ENCODE measurements at places on chromosomes 3 and 15.

- DNase-seq = no peak
These were observed 76.2 kb downstream of the MRPL46 start for GRCh38 chr15:88391006-88391405.

- DNase-seq = no peak
These were observed 7.9 kb downstream of the TNFSF10 start for GRCh38 chr3:172515130-172515918.

DNA sequence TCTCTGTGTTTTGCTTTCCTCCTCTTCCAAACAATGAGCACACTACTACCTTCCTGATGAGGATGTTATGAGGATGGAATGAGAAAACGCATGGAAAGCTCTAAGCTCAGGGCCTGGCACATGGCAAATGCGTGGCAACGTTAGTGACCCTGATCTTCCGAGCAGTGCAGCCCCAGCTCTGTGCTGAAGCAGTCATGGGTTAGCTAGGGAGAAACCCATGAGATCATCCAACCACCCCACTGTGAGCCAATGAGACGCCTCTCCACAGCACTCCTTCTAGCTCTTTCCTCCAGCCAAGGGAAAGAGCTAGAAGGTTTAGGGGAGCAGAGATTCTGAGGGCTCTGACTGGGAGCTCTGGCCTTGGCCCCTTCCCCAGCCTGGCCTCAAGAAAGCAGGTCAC is 4.5 kb downstream of the CPN2 start:
- DNase-seq = no peak

DNA sequence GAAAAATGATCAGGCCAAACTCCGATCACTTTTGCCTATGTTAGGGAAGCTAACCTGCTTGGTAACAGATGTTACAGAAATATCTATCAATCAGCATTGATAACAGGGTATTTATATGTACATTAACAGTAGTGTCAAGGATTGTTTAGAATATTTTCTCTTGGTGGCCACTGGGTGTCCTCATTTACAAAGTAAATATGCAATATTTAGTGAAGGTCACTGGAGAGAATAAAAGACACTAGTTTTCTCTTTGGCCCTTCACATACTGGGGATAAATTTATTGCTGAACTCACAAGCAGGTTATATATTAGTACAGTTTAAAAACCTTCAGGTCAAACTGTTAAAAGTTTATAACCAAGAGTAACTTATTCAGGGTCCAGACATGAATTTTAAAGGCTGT is 69.0 kb downstream of the TIGIT start:
- DNase-seq = peak; percentile 41

- no peak for DNase-seq
These were observed 310.4 kb downstream of the RYR3 start for GRCh38 chr15:33621141-33621540.

DNA sequence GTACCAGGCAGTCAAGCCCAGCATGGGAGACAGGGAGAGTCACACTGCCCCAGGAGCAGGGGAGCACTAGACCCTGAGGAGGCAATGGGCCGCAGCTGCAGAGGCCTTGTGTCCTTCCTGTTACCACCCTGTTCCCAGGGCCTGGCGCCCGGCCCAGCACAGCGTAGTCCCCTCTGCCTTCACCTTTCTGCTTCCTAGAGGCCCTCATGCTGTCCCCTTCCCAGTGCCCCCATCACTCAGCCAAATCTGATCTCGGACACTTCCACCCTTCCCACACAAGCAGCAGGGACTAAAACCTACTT is 6.9 kb upstream of the TBC1D2B start:
- no peak for DNase-seq

DNA sequence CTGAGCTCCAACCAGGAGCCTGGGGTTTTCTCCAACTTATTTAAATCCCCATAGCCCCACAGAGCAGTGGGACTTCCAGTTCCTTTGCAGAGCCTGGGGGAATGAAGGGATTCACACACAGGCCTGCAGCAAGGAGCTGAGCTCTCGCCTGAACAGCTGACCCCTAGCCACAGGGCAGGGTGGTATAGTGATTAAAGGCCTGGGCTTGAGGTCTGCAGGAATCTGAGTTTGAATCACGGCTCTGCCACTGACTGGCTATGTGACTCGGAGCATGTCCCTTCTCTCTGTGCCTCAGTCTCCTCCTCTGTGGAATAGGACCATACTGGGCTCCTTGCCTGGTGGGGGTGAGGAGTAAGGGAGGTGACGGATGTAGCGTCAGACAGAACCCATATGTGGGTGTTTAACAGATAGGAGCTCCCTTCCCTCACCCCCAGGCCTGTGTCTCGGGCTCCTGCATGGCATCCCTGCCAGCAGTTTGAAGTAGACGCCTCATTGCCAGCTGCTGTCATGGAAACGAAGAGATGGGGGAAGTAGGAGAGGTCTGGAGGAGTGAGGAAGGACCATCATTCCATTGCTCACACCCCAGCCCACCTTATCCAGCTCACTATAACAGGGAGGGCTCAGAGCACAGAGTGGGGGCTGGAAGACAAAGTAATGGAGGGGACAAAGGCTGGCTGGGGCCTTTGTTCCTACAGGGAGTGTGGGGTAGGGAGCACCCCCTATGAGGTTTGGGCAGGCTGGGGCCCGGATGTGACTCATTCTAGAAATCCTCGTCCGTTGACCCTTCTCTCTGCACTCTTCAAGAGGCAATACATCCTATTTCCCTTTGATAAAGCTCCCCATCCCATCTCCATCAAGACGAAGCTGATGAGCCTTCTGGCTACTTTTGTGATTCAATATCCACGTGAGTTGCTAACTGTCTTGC is 14.8 kb downstream of the HRH1 start:
- no peak for DNase-seq

DNA sequence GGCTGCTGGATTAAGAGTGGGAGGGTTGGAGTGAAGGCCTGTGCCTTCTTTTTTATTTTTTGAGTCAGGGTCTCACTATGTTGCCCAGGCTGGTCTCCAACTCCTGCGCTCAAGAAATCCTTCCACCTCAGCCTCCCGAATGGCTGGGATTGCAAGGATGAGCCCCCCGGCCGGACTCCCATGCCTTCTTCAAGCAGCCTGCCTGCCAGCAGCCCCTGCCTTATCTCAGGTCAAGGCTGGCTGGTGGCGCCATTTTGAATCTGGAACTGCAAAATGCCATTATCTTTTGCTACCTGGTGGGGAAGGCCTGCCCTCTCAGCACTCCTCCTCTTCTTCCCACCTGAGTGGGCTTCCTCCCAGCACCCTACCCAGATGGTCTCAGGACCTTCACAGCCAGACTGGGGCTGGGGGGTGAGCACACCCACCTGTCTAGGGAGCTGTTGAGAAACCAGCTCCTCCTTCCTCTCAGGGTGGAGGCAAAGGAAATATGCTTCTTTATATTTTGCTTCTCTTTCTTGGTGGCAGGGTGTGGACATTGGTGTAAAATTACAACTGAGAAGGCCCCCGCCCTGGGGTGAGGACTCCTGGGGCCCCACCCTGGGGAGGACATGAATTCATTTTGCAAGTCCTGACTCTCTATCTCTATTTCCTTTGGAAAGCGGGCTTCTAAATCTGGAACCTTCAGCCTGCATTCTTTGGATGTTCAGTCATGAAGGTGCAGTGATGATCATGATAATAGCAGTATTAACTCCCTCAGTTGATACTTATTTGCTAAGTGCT is 7.7 kb upstream of the FLNB start:
- no peak for DNase-seq

- no peak for DNase-seq
These were observed 448.8 kb upstream of the THBS1 start for GRCh38 chr15:39132070-39132469.

DNA sequence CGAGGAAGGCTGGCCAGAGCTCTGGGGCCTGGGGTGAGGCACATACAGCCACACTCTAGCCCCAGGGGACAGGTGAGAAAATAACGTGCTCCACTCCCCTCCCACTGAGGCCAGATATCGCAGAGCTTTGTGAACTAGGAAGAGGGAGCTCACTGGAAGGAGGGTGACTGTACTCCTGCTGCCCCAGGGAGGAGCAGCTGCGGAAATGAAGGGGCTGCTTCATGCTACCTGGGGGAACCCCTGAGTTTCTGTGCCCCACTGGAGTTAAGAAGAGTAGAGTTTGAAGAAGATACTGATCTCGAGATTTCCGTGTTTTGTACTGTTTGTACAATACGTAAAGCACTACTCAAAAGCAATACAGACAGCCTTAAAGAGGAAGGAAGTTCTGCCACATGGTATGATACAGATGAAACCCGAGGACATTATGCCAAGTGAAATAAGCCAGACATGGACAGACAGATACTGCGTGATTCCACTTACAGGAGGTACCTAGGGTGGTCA is 44.6 kb downstream of the CMTM6 start:
- DNase-seq = peak; percentile 28

DNA sequence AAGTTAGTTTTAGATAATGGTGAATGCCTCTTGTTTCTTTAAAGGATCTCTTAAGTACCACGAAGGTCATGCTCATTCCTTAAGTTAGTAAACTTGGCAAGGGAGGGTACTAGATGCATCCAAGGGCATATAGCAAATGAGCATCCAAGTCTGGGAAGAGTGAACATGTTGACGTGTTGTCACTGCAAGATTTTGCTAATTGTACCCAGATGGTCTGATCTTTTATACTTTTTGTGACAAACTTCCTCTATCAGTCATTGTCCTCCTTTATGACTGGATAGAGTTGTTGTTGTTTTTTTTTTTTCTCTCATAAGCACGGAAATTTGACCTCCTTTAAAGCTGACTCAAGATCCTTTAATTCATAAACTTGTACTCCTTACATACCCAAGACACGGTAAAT is 121.3 kb downstream of the CHST2 start:
- DNase-seq = no peak

- no peak for DNase-seq
These were observed 44.7 kb downstream of the CADM2 start for GRCh38 chr3:85003479-85003878.

DNA sequence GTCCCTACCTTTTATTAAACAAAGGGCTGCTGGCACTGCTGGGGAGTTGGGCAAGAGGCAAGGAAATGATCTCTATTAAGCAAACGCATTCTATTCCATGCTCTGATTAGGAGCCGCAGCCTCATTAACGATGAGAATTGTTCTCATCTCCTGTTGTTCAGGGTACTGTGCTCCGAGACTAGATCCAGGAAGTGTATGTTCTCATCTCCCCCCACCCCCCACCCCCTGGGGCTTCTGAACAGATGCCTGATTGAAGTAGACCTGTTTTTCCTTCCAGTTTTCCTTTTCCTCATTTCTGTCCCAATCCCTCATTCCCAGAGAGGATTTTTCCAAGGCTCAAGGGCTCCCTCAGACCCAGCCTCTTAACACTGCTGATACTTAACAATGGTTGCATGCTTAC is 81.6 kb upstream of the FEZF2 start:
- DNase-seq = no peak

DNA sequence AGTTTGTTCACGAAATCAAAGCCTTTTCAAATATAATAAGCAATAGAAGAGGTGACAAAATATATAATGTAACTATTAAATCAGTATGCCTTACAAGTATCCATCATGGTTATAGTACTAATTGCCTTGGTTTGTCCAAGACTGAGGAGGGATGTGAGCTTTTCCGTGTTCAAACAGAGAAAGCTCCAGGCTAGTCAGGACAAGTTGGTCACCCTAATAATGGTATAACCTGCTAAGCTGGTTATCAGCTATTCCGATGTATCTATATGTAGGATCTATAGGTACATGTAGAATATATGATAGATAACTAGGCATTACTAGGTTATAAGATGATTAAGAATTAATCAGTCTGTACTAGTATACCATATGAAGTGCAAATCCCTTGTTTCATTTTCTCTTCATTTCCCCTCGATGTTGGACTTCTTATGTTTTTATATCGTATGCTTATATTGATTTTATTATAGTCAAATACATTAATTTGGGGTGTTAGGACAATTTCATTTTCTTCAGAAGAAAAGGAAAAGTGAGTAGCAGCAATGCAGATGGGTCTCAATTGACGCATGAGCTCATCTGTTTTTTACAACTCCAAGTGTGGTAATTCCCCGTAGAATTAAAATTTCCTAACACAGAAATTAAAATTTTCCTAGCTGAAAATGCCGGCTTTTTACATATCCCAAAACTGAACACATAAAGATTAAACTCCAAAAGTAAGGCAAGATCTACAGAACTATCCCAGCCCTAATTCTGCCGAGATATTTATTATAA is 419.1 kb downstream of the TIGIT start:
- DNase-seq = no peak

DNA sequence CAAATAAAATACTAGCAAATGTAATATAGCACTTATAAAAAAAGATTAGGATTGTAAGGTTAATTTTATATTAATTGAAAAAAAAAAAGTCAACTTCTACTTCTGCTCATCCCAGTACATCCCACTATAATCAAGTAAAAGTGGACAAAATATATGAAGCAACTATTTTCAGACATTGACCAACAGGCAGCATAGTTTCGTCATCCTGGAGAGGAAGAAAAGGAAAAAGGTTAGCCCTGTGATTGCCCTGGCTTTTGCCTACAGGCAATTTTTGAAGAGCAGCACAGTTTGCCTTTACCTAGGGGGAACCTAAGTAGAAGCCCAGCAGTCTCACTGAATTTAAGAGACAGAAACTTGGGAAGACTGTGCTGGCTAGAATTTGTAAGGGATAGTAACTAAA is 52.2 kb upstream of the ACTC1 start:
- DNase-seq = no peak

- DNase-seq = no peak
These were observed 118.9 kb upstream of the IGSF10 start for GRCh38 chr3:151579571-151580270.

DNA sequence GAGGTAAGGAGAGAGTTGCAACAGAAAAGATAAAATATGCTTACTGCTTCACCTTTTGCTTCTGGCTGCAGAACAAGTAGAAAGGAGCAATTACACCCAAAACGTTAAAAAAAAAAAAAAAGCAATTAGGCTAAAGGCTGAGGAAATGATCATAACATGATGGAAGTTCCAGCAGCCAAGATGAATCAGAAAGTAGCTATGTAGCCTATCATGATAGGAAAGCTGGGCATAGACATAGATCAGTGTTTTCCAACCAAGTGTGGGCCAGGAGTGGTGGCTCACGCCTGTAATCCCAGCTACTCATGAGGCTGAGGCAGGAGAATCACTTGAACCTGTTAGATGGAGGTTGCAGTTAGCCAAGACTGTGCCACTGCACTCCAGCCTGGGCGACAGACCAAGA is 52.6 kb downstream of the AGTR1 start:
- DNase-seq = no peak

DNA sequence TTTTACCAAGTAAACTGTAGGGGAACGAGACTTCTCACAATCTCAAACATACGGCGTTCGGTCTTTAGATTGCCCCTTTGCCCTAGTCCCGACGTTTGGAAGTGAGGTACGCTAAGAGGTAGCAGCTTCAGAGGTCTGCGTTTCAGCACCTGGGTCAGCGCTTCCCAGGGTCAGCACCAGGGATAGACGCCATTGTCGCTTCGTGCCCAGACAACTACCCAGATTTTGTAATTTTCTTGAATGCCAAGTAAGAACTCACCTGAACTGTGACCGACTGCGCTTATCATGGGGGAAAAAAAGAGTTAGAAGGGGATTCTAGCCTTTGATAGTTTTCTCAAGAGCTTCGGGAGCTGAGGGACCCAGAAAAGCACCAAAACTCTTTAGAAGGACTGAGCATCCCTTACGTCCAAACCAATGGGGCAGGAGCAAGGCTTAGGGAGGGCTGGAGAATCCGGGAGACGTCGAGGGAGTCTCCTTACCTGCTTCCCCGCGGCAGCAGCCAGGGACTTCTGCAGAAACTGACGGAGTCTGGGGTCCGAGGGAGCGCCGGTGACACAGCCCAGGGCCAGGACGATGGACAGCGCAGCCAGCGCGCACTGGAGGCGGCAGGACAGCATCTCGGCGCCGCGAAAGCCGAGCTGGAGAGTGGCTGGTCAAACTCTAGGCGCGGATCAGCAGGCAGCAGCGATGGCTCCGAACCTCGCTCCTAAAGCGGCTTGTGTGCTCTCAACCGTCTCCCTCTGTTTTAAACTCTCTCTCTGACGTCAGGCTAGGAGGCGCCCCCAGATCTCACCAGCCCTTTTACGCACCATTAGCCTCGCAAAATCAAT is at the start of gene SST:
SST (minus strand) TSS at position 720 of the 830 bp plus-strand sequence; CDS start at position 617, 103 bp downstream.
- peak; percentile 16 for DNase-seq

Measured in NAMALWA (cell line).